Activated T-cell treated with anti-CD3 and anti-CD28 coated beads, Interleukin-2, amount 50 U/mL, for 4 hours (primary cell): ENCODE measurements at places on chromosomes 2 and 18. TPM values are rescaled to one million over a fixed set of nuclear protein-coding genes. Genes with fewer than 3 reads are reported as not detected.

Gene LOXL3
- total RNA-seq, result 0.49 TPM

Gene TMEM37
- 0.27 TPM for total RNA-seq

DNA sequence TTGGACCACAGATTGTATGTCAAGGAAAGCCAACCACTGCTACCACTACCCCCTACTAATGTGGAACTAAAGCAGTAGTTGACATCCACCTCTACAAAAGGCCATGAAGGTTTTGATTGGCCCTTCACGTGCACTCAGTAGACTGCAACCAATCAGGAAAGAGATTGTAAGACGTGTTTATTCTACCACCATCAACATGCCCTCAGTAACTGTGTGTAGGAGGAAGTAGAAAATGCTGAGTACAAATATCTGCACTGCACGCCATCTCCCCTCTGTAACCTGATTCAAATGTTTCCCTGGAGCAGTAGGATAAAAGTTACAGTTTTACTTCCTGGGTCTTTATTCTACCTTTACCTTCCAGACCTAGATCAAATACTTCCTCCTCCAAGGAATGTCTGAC, 2.9 kb upstream of the CASP10 start:
- DNase-seq, result no peak

DNA sequence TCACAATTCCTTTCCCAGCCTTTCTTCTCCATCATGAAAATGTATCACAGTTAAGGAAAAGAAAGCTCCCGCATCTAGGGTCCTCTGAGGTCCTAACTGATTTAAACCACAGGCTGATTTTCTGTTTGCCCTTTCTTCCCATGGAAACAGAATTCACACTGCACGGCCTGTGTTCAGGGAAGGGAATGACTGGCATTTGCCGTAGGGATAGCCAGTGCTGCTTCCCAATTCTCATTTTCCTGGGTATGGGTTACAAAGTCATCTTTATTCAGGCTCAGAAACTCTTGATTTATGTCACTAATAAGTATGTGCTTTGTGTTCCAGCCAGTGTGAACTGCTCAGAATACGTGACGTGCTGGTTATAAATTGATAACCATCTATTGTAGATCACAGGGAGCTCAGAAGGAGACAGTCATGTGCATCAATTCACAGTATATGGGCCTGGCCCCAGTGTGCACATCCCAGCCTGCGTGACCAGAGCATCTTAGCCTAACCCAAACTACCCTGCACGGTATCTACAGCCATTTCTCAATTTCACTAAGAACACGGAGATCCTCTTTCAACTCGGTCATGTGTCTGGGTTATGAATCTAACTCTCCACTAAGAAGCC, 163.3 kb downstream of the LRRC30 start:
- no peak for DNase-seq

Gene TMEM169
- 0.53 TPM for total RNA-seq

DNA sequence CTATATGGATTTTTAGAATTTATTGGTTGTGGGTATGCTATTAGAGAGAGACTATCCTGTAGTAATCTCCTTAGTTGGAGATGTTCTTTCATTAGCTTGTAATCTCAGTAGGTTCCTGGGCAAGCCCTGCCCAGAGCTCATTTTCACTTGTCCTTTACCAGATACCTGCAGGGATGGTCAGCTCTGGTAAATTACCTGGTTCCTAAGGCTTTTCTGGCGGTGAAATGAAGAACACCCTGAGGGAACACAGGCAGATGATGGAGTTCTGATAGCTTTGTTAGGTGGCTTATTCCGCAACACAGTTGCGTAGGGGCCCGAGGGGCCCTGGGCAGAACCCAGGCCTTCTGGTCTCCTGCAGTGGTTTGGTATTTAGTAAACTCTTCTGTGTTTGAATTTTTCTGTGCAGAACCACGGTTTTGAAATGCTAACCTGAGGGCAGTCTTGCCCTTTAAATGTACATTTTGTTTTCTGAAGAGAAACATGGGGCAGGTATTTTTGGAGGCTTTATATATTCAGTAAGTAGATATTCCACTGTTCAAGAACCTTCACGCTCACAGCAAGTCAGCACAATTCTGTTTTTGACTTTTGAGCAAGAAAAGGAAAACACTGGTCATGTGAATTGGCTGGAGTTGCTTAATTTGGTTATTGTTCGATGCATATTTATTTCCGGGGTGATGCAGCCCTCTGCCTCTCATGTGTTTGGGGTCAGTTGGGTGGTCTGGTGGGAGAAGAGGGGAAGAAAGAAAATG, 22.4 kb downstream of the ZNF532 start:
- no peak for DNase-seq

Gene GLI2
- total RNA-seq, result 0.28 TPM
